ENCODE measurements at places on chromosomes 6 and 20. TPM values are rescaled to one million over a fixed set of nuclear protein-coding genes. Genes with fewer than 3 reads are reported as not detected.

The ADAT2 gene
- 31.1 TPM for total RNA-seq

- DNase-seq: no peak
Measured at GRCh38 chr6:107546691-107547450, 57.0 kb downstream of the SOBP start.

GRCh38 chr6:84455511-84456029 lies 228.1 kb upstream of the CEP162 start:
- no peak for DNase-seq

GRCh38 chr6:2977799-2978590 lies 6.6 kb upstream of the SERPINB6 start:
- DNase-seq: no peak

DNA sequence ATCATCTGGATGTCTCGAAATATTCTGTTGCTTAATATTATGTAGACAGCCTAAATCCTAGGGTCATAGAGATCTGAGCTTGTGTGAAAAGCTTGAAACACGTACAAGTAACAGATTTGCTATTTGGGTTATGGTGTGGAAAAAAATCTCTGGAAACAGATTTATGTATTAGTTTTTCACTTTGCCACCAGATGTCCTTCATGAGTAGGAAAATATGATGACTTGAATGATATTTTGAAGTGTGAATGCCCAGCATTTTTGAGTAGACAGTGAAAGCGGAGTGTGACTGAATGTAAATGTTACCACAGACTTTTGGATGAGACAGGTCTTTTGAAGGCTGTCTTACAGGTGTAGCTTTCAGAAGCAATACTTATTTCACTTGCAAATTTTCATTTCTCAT lies 4.2 kb upstream of the BMP6 start:
- DNase-seq: no peak

The LINC00237 gene
- total RNA-seq: not detected

DNA sequence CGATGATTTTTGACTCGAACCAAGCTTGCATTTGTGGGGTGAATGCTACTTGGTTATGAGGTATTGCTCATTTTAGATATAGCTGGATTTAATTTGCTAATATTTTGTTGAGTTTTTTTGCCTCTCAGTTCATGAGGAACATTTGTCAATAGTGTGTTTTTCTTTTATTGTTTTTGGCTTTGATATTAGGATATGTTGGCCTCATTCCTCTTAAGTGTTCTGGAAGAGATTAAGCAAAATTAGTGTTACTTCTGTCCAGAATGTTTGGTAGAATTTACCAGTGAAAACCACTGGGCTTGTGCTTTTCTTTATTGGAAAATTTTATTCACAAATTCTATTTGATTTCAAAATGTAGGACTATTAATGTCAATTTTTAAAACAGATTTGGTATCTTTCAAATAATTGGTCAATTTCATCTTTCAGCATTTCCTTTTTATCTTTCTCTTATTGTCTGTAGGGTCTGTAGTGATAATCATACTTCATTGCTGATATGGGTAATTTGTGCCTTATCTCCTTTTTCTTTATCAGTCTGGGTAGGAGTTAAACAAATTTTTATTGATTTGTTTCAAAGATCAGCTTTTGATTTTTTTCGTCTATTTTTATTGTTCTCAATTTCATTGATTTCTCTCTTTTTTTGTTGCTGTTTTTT lies 14.1 kb downstream of the AIG1 start:
- DNase-seq: no peak

GRCh38 chr20:14986026-14986655 lies 648.7 kb upstream of the FLRT3 start:
- DNase-seq: no peak

DNA sequence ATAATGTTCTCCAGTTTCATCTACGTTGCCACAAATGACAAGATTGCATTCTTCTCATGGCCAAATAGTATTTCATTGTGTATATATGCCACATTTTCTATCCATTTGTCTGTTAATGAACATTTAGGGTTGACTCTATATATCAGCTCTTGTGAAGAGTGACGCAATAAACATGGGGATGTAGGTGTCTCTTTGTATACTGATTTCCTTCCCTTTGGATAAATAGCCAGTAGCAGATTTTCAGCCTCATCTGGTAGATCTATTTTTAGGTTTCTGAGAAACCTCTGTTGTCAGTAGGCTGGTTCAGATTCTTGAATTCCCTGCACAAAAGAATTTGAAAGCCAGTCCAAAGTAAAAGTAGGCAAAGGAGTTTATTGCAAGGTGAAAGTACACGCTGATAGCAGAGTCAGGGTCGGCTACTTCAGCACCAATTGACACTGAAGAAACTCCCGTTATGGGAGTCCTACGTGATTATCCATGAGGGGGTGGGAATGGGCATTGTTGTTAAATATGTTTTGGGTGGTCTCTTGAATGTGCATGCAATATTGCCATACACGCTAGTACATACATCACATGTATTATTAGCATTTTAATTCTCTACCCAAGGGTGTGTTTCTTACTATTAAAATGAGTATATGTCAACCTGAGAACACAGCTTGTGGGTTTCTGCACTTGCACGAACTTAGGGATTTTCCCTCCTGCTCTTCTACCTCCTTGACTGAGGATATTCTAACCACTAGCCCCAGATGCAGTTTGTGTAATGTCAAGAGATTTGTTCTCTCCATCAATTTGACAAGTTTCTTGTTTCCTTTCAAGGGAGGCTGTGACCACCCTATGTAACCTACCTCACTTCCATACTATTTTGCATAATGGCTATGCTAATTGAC lies 14.4 kb upstream of the SLC17A2 start:
- DNase-seq: no peak

GRCh38 chr20:5900908-5901307 lies 49.4 kb downstream of the TRMT6 start:
- no peak for DNase-seq

DNA sequence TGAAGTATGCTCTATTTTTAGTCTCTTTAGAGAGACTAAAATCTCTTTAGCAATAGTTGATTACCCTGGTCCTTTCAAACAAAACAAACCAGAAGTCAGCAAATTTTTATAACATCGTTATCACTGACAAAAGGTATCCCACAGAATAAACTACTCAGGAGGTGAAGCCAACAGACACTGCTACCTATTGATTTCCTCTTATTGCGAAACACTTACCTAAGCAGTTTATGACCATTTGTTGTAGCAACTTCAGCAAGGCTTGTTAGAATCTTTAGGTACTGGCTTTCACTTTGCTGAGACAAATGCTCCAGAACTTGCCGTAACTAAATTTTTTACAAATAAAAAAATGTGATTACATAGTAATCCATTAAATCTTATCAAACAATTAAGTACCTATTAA lies 64.4 kb downstream of the HACE1 start:
- no peak for DNase-seq

DNA sequence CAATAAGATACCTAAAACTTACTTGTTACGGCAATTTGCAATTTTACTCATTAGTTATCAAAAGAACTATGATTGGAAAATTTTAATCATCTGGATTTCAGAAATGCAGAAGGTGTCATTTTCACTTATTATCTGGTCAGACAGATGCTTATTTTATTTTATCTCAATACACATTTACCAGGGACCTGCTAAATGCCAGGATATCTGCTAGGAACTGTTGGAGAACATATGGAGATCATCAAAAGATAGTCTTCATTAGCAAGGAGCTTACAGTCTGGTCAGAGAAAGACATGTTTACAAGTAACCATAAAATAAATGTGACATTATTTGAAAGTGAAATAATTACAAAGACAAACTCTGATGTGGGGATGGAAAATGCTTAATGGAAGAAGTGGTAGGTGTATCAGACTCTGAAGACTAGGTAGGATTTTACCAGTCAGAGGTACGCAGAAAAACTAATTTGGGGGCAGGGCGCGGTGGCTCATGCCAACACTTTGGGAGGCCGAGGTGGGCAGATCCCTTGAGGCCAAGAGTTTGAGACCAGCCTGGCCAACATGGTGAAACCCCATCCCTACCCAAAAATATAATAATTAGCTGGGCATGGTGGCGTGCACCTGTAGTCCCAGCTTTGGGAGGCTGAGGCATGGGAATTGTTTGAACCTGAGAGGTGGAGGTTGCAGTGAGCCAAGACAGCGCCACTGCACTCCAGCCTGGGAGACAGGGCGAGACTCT lies 137.8 kb downstream of the MYB start:
- DNase-seq: no peak

- no peak for DNase-seq
Measured at GRCh38 chr6:111666847-111667246, 61.2 kb upstream of the TRAF3IP2 start.

GRCh38 chr20:1702855-1703254 lies 45.3 kb upstream of the SIRPG start:
- no peak for DNase-seq

DNA sequence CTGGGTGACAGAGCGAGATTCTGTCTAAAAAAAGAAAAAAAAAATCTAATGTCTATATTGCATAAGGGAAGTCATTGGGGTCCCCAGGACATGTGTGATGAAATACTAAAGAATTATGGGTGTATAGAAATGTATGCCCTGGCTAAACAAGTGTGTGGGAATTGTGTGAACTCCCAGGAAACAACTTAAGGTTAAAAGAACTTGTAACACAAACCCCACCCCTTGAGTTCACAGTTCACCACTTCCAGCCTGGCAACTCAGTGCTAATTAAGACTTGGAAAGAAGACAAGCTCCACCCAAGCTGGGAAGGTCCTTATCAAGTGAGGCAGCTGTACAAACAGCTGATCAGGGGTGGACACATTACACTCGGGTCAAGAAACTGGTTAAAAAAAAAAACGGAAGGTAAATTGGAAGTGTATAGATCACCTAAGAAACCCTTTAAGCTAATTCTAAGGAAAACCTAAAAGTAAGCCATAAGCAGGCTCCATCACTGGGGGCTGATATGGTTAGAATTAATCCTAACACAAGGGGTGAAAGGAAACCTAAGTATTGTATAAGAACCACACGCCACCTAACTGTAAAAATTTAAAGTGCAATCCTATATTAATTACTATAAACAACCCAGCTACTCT lies 25.2 kb downstream of the HLA-A start:
- no peak for DNase-seq

DNA sequence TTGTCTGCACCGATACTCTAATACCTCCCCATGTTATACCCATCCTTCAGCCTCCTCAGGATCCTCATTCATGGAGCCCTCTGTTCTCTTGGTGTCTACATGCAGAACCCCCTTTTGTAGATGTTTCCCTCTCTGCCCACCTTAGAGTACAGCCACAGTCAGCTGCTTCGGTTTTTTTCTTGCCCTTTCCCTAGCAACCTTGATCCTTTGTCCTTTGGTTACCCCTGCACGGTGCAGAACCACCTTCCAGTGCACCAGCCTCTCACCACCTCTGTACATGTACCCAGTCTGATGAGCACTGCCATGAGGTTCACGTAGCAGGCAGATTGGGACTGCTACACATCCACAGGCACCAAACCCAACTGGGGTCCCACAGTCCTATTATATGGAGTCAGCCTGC lies 7.3 kb downstream of the VPS16 start:
- DNase-seq: no peak

- no peak for DNase-seq
Measured at GRCh38 chr6:160005861-160006540, 37.1 kb downstream of the IGF2R start.

The CDH26 gene
- 1.0 TPM for total RNA-seq

DNA sequence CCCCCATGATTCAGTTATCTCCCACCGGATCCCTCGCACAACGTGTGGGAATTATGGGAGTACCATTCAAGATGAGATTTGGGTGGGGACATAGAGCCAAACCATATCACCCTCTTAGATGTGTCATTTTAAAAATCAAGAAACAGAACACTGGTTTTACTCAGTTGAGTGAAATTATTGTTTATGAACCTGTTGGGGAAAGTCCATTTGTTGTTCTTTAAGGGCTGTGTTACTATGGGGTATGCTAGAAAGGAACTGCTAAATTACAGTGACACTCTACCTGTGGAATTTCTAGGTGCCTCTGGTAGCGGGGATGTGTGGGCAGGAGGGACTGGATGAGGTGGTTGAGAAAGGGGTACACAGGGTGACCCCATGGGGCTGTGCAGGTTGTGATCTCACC lies 28.9 kb downstream of the STX11 start:
- no peak for DNase-seq

The NNAT gene
- not detected for total RNA-seq

- DNase-seq: no peak
Measured at GRCh38 chr6:131779304-131779703, 28.5 kb upstream of the ENPP1 start.

The EFCAB8 gene
- total RNA-seq: 1.2 TPM

DNA sequence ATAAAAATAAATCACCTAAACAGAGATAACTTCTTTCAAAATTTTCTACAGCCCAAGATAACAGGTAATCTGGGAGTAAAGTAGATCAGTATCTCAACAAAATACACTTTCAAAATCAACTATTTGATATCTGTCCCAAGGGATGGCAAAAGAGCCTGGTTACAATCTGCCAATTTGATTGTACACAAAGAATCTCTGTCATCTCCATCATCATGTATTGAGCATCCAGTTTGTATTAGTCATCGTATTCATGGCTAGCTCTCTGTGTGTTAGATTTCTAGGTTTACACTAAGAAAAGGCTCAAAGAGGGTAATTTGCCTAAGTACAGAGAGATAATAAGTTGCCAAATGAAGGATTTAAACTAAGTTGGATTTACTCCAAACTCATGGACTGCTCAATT lies 329.0 kb upstream of the NRSN1 start:
- DNase-seq: no peak

DNA sequence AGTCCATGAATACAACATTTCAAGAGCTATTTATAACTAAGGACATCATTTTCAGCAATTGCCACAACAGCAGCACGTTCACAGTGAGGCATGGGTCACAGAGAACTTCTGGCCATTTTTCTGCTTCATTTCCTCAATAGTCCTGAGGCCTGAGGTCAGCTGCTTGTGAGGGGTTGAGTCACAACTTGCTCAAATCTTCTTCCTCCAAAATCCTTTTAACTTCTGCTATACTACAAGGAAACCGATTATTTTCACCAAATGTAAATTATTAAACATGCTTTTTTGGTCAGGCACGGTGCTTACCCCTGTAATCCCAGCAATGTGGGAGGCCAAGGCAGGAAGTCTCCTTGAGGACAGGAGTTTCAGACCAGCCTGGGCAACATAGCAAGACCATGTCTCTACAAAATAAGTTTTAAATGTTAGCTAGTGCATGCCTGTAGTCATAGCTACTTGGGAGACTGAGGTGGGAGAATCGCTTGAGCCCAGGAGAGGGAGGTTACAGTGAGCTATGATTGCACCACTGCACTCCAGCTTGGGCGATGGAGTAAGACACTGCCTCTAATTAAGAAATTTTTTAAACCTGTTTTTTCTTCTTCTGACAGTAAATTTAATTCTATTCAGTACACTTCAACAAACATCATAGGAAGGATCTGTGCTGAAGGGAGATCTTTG lies 11.1 kb upstream of the SLC16A10 start:
- DNase-seq: no peak

The DEFB124 gene
- total RNA-seq: not detected

DNA sequence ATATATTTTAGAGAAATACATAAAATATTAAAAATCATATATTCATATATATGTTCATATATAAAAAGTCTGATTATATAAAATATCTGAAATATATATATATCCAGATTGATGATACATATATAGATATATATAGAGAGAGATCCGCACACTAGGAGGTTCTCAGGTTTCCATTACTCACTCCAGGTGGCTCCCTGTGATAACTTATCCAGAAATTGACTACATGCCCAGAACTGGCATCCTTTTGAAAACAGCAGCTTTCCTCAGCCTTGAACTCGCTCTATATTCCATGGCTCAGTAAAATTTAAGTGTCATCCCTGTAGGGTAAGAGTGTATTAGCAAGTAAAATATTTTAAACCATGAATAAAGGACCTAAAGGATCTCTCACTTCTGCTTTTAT lies 206.8 kb downstream of the TINAG start:
- DNase-seq: no peak

- no peak for DNase-seq
Measured at GRCh38 chr6:162200945-162201690, 526.4 kb downstream of the PRKN start.

The SAMD5 gene
- total RNA-seq: not detected

- DNase-seq: no peak
Measured at GRCh38 chr6:144911322-144911721, 626.2 kb downstream of the UTRN start.
